ENCODE measurements at places on chromosomes 3 and 15.

DNA sequence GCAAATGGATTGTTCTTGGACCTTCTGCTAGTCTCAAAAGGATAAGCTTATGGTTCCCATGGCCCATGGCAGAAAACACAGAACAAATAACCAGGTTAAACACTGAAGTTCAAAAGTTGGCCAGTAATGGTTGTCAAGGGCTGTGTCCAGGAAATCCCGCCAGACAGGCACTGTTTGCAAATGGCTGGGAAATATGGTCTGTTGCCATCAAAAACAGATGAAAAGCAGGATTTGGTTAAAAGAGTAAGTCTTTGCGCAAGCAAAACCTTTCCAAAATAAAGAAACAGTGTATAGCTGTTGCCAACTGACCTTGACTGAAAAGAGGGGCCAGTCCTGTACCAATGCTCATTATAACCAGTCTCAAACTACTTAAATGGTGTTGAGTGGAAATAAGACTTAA is 58.6 kb downstream of the WWTR1 start:
- no peak for DNase-seq

- no peak for DNase-seq
These were observed at the start of gene FAM107A for GRCh38 chr3:58577269-58577821. Gene FAM107A, minus strand, starts transcription at chr3:58577391. Its CDS starts 7,531 bp downstream, at chr3:58569860.

DNA sequence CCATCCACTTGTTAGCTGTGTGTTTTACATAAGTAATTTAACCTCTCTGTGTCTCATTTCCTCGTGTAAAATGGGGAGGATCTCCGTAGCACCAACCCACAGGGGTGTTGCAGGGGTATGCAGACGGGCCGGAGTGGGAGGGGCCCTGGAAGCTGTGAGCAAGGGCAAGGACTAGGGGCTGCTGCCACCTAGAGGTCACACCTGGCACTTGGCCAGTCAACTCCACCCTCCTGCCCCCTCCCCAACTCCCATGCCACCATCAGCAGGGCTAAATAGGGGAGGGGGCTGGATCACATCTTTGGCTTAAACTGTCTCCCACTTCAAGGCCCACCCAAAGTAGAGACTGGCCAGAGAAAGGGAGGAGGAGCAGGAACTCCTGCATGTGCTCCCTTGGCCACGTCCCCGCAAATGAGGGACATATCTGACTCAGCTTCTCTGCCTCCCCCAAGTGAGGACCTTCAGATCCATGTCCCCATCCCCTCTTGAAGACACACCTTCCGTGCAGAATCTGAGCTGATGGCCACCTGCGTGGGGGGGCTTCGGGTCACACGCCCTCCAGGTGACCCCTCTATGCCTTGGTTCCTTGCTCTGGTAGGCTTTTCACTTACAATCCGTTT is 2.6 kb downstream of the CCDC9B start:
- peak; percentile 97 for DNase-seq

DNA sequence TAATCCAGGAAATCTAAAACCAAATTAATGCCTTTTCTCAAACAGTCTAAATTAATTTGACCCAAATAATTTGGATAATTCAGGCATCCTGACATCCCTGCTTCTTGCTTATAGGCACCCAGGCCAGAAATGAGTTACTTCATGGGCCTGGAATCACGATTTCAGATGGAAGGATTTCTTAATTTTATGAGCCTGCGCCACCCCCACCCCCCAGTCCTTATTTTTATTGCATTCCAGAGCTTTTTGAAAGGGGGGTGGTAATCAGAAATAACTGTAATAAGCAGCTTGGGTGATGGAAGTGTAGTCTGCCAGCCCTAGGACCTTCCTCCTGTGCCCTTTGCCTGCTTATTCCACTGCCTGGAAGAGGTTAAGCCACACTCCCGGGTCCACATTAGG is 1.3 kb downstream of the AP2M1 start:
- DNase-seq, result no peak

- no peak for DNase-seq
These were observed 112.7 kb upstream of the C3orf80 start for GRCh38 chr3:160112481-160112880.

DNA sequence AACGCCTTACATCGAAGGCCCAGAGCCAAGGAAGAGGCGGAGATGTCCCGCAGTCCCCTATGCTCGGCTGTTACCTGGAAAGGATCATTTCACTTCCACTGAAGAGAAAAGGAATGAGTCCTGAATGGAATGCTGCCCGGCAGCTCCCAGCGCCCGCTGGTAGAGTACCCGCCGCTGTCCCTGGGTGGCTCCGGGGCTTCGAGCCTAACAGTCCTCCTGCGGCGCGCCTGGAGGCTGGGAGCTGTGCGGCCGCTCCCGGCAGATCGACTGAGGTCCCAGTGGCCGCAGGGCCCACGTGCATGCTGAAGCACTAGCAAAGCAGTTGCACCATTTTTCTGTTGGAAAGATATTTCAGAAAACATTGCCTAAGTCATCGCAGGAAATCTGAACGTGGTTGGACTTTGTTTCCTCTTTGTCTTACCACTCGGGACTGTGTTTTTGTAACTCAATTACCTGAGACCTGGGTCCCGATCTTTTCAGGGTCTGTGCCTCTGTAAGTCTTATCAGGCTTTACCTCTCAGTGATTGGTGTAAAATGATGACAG is 984 bp downstream of the RNU6-1 start:
- DNase-seq, result no peak

GRCh38 chr3:77467702-77468625 is 428.1 kb downstream of the ROBO2 start:
- DNase-seq, result no peak

DNA sequence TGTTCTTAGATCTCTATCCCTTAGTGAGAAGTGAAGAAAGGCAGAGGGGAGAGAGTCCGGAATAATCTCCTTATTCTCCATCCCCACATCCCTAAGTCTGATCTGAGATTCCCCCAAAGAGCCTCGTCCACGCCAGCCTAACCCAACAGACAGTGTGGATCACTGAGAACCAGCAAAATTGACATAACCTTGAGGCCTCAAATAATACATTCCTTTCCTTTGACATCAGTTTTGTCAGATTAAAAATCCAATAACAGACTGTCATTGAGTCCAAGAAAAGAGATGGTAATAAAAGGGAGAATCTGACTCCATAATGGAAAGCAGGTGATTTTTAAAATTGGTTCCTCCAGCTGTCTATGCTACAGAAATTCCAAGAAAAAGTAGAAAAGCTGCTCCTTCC is 7.7 kb upstream of the SIAH2 start:
- no peak for DNase-seq

- no peak for DNase-seq
These were observed 965.3 kb downstream of the ROBO1 start for GRCh38 chr3:78802562-78802930.

Measured in D721Med (cell line).